Activated T-cell treated with anti-CD3 and anti-CD28 coated beads, Interleukin-2, amount 50 U/mL, for 72 hours (primary cell): ENCODE measurements at places on chromosomes 4 and X.

DNA sequence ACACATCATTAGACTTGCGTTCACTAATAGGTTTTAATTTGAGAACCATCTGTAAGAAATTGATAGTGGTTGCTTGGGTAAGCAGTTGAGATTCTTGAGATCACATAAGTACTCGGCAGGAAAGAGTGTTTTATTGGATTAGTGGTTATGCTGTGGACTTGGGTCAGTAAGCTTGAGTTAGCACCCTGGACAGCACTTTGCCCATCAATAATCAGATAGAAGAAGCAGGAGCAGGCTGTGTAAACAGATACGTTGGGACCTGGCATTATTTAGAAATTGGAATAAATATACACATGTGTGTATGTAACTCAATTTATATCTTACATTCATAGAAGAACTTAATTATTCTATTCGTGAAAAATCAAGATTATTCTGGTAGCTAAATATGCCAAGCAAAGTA, 357.5 kb upstream of the SMIM31 start:
- no peak for DNase-seq

DNA sequence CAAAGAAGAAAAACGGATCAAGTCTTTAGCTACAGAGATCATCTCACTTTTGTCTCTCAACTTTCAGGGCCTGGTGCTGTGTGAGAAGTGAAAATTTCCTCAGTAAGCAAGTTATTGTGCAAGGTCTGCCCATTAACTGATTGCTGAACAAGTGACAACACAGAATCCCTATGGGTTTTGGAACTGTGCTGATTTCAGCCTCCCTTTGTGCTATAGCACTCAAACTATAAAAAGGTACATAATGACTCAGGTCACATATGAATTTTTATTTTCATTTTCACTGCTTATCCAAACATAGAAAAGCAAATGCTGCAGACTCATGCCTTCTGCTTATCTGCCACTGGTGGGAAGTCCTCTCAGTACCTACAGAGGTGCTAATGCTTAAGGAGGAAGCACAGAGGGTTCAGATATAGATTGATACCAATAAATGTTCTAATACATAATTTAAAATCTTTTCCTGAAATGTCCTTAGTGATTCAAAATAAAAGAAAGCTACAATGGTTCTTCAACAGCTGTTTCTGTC, 576.2 kb upstream of the CT83 start:
- no peak for DNase-seq

DNA sequence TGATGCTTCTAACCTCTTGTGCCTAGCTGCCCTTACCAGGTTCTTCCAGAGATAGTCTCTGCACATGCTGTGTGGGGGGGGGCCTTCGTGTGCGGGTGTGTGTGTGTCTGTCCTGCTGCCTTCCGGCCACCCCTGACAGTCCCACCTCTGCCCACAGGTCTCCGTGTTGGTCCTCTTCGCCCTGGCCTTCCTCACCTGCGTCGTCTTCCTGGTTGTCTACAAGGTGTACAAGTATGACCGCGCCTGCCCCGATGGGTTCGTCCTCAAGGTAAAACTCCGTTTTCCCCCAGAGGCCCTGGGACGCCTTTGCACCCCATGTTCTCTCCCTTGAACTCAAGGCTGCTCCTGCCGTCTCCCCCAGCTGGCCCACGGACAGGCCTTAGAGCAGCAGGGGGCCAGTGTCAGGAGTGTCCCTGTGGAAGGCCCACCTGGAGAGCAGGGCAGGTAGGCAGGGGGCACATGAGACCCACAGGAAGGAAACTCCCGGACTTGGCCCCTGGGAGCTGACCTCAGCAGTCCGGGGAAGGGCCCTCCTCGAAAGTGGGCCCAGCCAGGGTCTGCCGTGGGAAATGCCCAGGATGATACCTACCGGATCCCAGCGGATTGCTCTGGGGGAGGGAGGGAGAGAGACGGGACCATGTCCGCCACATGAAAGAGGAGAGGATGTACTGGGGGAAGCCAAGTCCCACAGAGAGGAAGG, 22.7 kb downstream of the NSG1 start:
- DNase-seq: no peak

DNA sequence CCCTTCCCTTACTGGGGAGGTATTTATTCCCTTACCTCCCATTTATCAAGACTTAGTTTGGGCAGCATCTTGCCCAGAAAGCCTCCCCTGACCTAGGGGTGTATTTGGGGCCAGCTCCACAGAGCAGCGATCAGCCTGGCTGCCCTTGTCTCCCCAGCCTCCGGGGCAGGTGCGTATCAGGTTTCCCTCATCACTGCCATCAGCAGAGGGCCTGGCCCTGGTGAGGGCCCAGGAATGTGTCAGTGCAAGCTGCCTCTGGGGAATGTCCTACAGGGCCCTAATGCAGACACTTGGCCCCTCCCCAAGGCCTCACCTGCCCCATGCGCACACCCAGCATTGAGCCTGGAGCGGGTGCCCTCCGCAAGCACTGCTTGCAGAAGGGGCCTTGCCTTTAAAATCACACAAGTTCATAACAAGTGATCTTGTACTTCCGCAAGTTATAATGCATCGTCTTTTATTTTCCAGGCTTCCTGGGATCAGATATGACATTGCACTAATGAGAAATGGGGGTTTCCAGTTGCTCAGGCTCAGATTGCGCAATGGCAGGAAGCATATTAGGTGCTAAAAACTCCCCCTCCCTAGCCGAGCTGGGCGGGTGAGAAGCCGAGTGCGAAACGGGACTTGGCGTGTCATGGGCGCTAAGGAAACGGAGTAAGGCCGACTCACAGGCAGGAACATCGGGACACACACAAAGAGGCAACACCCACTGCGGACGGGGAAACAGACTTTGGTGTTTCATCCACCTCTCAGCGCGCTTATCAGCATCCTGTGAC, 25.4 kb upstream of the AFAP1 start:
- DNase-seq: no peak

GRCh38 chr4:44231006-44231405, 217.6 kb downstream of the KCTD8 start:
- DNase-seq: no peak

DNA sequence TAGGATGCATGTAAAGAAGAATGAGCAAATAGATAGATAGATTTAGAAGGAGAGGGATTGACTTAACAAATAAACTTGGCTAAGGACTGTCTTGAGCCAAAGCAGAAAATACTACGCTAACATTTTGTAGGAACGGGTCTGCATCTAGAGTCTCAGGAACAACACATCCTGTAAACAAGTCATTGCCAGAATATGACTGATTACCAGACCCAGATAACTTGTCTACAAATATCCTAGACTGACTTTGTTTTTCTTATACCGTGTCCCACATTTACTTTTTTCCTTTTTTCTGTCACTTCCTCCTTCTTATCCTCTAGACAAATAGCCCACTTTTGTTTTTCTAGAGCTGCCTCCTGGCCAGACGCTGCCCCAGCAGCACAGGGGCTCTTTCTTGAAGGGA, 393.6 kb downstream of the PDGFC start:
- DNase-seq: no peak

GRCh38 chr4:22498866-22499265, 17.0 kb downstream of the ADGRA3 start:
- DNase-seq: no peak

DNA sequence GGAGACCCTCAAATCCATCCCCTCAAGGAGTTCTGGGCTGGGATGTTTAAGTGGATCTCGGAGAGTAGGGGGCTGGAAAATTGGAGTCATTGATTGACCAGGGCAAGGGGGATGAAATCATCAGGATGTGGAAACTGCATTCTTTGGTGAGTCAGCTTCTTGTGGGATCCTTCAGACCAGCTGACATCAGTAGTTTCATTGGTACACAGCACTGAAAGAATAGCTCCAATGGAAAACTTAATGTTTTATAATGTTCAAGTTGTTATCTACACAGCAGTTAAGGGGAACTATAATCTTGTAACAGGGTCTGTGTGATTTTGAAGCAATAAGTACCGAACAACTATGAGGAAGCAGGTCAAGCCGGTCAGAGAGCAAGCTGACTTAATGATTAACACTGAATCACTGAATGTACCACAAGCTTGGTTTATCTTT, 506.1 kb downstream of the RPA4 start:
- DNase-seq: no peak

GRCh38 chr4:183757060-183757459, 98.0 kb downstream of the TRAPPC11 start:
- no peak for DNase-seq

GRCh38 chrX:42976746-42977366, 198.9 kb upstream of the PPP1R2C start:
- no peak for DNase-seq

GRCh38 chr4:171594293-171594692, 218.9 kb upstream of the GALNTL6 start:
- no peak for DNase-seq

- no peak for DNase-seq
Observed at GRCh38 chr4:76470532-76470931, 35.5 kb downstream of the SHROOM3 start.

GRCh38 chr4:85790582-85790981, 315.6 kb downstream of the ARHGAP24 start:
- no peak for DNase-seq

DNA sequence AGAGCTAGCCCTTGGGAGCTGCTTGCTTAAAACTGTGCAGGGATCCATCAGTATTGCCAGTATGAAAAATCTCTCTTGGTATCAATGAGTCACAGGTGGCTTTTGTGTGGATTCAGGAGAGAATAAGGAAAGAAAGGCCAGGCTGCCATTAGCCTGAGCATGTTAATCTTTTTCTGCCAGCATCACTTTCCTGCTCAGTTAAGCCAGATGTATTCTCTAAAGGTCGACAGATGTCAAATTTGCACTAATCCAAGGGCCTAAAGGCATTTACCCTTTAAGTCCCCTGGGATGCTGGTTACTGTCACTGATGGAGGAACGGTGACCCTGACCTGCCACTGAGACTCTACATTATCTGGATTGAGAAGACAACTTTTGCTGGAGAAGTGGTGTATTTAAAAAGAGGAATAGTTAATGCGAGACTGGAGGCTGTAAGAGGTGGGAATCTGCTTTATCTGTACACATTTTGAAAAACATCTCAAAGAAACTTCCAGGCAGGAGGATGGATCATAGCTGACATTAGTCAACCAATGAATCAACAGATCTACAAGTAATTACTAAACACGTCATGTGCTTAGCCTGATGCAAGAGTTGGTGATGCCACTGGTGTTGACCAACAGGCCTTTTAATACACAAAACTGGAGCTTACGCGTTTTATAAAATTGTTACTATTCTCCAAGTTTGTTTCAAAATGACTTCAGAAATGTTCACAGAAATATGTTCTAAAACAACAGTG, 241.4 kb upstream of the ANXA3 start:
- no peak for DNase-seq

- peak; percentile 13 for DNase-seq
Observed at GRCh38 chrX:151753313-151754046, 18.9 kb downstream of the CNGA2 start.
